CD4-positive, alpha-beta T cell (primary cell): ENCODE measurements at places on chromosomes 7 and 10.

GRCh38 chr10:110885932-110886674 is 14.4 kb downstream of the PDCD4 start:
- DNase-seq, result no peak

GRCh38 chr7:2198760-2199159 is 34.0 kb downstream of the MAD1L1 start:
- DNase-seq, result no peak

DNA sequence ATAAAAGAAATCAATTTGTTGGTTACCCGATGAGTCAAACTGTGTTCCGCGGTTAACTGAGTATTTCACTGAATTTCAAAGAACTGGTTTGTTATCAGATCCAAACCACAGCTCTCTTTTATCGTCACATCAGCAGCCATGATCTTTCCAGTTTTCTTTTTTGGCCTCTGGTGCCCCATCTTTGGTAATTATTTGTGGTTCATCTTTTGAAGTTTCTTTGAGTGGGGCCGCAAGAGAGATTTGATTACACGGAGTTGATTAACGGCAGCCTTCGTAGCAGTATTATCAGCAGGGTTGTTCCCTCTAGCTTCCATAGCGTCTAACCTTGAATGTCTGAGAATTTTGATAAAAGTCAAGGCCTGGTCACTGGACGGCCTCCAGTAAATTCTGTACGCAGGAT is 154.9 kb upstream of the TNRC18 start:
- no peak for DNase-seq

GRCh38 chr7:117791877-117792780 is 81.1 kb downstream of the CTTNBP2 start:
- DNase-seq, result no peak

- DNase-seq, result no peak
These were observed 242.6 kb downstream of the MAD1L1 start for GRCh38 chr7:1990001-1990670.

DNA sequence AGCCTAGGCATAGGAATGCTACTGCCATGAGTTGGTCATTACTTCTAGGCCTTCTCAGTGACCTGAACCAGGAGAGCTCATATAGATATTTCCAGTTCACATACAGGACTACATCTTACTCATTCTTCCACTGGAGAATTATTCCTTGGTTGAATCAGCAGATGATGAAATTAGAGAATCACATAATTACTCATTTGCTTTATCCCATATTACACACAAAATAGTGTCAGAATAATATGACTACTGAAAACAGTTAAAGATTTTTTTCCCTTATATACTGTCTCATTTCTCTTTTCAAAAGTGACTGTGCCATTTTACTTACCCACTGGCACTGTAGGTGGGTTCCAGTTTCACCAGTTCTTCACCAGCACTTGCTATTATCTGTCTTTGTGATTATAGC is 18.5 kb downstream of the BMS1 start:
- DNase-seq, result no peak

GRCh38 chr7:90412458-90413184 is 9.4 kb downstream of the CLDN12 start:
- DNase-seq, result no peak

DNA sequence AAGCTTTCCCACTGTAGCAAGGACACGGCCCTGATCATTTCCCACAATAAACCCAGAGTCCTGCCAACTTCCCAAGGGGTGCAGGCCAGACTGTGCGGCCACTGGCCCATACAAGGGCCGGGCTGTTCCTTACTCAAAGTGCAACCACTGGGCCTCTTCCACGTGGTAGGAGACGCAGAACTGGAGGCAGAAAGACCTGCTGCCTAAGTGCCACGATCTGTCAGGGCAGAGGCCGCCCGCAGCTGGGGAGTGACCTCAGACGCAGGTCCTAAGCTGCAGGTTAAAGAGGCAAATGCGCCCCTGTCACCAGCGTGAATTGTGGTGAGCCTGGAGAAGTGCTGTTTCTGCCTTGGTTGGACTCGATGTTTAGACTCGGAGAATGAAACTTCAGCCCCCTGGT is 26.2 kb downstream of the GPER1 start:
- no peak for DNase-seq

GRCh38 chr10:45001381-45002148 is 842 bp downstream of the ZNF22 start:
- peak; percentile 56 for DNase-seq

DNA sequence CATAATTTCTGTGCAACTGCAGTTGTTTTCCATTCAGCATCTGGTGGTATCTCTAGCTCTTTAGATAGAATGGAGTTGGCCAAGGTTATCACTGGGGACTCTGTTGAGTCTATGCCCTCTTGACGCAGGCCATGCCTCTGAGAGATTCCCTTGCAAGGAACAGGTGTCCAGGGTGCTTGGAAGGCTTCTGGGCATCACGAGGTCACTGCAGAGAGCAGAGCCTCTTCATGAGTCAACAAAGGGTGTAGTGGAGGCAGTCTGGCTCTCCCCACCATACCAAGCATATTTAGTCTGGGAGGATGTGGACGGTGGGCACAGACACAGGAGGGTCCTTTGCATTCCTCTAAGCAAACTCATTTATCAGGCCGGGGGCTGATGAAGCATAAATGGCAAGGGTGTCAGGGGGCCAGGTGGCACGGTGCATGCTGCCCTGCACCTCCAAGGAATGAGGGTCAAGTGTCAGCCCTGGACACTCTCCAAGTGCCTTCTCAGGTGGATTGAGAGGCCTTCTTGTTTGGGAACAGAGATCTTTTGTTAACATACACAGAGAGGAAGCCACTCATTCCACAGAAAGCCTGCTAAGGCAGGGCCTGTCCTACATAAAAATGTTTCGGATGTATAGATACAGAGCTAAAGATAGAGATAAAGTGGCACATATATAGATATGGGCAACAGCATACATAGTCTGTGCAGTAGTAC is 328.6 kb downstream of the INHBA start:
- DNase-seq, result no peak

DNA sequence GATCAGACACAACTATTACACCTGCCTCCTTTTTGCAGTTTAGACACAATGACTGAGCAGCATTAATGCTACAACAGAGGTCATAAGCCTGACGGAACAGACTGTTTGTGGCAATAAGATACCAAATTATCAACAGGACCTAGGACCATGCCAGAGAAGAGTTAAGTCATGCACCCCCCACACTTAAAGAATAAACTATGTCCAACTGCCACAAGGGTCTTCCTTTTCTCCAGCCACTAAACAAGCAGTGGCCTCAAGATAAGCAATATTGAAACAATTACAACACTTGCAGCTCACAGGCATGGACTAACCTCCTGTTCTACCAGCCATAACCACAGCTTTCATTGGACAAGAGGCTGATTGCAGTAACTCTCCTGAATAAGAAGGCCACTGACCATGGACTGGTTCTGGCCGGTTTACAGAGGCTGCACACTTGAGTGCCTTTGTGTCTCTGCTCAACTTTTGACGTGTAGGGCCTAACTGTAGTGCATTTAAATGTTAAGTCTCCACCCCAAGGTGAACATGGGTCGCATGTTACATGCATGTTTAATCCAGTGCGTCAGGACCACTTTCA is 104.4 kb downstream of the STRA8 start:
- DNase-seq, result no peak

DNA sequence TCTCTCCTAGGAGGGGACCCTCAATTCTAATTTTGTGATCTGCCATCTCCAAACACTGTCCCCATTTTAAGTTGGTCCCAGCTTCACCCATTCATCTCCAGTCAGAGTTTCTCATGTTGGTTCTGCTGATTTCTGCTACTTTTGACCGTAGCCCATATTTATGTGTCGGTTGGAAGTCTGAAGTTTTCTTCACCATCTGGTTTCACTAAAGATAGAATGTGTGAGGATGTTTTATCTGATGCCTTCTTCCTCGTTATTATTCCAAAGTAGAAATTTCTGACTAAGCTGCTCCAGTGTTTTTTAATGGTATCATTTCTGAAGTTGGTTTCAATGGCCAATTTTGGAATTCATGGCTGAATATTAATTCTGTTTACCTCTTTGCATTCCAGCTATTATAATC is 21.3 kb upstream of the IFIT2 start:
- no peak for DNase-seq

DNA sequence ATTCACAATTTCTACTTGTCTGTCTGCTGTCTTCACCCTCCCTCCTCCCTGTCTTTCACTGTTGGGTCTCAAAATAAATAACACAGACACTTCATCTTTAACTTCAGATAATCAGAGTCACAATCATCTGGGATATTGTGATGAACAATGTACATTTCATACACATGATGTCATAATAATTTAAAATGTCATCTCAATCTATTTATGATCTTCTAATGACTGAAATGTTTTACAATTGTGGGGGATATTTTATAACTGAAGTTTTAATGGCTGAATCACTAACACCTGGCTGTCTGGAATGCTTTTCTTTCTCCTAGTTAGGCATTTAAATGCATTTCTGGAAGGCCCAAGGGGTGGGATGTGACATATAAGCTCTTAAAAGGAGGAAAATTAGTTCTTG is 859.8 kb downstream of the LRMDA start:
- no peak for DNase-seq

- no peak for DNase-seq
These were observed 175.8 kb downstream of the SH2D4B start for GRCh38 chr10:80713398-80713928.

- no peak for DNase-seq
These were observed 46.2 kb downstream of the CELF2 start for GRCh38 chr10:11063856-11064255.

- no peak for DNase-seq
These were observed 1090.1 kb downstream of the KCNMA1 start for GRCh38 chr10:76547352-76547972.

DNA sequence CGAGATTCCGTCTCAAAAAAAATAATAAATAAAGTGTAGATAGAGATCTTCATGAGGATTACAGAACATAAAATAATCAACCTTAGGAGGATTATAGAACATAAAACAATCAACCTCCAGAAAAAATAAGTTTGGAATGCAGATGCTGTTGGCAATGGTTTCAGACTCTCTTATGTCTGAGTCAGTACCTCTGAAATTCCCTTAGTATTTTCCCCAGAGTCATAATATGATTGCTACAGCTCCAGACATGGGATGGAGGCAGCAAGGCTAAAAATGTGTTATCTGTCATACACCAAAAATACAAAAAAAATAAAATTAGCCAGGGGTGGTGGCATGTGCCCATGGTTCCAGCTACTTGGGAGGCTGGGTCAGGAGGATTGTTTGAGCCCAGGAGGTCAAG is 22.2 kb downstream of the CADPS2 start:
- DNase-seq, result no peak

DNA sequence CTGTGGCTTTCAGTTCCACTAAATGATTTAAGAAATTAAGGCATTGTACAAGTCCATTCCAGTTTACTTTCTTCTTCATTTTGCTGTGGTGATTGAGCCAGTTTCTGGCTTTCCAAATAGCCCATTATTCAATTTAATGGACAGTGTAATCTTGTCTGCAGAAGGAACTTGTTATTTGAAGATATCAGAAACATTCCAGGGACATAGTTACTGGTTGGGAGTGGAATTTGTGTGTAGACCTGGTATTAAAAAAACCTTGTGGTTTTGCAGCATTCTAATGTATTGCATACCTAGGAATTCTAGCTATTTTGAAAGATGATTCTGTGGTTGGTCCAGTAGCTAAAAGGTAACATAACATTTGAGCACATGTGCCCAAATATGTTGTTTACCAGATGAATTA is 72.2 kb downstream of the MCU start:
- no peak for DNase-seq

DNA sequence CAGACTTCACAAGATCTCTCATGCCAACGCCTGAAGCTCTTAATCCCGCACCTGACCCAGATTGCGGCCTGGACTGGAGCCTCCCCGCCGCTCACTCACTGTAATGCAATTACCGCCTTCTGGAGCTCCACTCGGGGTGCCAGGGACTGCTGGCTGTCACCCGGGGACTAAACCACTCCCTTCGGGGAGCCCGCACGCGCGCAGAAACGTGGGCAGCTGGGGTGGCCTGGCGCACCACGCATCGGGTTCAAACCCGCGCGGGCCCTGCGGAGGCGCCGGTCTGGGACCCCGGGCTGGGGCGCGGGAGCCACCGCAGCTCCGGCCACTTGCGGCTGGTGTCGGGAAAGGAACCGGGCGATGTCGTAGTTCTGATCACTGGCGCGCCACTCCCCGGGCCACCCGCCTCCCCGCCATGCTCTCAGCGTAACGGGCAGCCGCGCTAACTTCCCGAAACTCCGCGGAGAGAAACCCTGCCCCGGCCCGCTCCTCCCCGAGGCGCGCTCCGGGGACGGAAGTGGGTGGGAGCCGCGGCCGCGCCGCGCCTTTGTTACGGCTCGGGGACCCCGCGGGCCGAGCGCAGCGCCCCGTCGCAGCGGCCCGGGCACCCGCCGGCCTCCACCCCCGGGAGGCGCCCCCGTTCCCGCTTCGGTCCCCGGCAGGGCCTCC is 100.3 kb upstream of the SVIL start:
- peak; percentile 54 for DNase-seq

DNA sequence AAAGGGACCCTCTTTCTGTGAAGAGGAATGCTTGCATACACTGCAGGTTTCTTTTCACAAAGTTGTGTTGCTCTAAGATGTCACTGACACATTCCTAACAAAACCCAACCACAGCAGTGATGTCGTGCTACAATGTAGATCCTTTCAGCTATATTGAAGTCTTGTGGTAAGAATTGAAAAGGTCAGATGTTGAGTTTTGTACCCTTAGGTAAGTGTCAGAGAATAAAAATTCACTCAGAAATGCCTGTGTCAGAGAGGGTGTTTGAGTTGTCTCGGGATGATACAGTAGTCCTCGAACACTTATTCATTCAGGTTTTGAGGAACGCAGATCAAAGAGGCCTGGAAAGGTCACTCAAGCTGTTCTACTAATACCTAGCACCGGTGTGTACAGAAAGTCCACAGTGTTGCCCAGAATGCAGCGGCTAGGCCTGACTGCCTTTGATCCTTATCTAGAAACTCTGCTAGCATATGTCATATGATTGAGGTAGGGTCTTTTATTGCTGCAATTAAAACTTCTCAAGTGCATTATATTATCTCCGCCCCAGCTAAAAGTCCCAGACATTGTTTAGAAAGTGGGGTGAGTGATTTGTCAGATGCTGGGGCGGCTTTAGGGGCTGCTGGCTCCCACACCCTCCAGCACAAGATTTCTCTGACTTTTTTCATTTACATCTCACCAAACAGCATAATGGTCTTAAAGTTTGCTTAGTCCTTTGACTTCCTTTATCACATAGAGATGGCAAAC is 26.0 kb downstream of the RNF32 start:
- no peak for DNase-seq

GRCh38 chr7:39465055-39465929 is 100.9 kb upstream of the YAE1 start:
- DNase-seq, result peak; percentile 14

GRCh38 chr10:67969875-67970274 is 85.4 kb downstream of the SIRT1 start:
- no peak for DNase-seq

DNA sequence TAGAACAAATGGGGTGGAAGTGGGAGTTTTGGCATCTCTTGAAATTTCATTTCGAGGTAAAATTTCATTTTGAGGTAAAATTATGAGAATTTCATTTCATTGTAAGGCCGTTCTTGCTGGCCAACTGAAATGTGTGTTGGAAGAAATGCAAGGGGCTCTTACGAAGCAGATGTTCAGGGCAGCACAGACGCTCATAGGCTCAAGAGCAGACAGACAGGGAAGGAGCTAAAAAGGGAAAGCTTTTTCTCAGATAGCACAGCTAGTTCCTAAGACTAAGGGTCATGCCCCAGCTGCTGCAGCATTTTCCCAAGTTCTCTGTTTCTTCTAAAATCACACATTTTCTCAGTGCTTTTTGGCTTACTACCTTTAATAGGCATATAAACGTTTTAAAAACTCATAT is 65.1 kb upstream of the SFMBT2 start:
- DNase-seq, result no peak

- no peak for DNase-seq
These were observed 32.7 kb upstream of the HHEX start for GRCh38 chr10:92657024-92657423.
